ENCODE measurements at places on chromosomes 11 and 22.

GRCh38 chr11:130219148-130219547, 59.6 kb downstream of the ST14 start:
- no peak for DNase-seq

DNA sequence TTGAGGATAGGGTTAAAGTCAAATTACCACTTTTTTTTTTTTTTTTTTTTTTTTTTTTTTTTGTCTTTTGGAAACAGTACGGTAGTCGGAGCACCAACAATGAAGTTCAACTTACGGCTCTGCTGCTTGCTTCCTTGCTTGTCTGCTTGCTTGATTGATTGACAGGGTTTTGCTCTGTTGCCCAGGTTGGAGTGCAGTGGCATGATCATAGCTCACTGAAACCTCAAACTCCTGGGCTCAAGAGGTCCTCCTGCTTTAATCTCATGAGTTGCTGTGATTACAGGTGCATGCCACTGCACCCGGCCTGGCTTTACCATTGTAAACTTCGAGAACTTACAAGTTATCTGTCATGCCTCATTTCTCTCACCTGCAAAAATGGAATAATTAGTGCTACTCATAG, 5.8 kb downstream of the SGSM3 start:
- no peak for DNase-seq

DNA sequence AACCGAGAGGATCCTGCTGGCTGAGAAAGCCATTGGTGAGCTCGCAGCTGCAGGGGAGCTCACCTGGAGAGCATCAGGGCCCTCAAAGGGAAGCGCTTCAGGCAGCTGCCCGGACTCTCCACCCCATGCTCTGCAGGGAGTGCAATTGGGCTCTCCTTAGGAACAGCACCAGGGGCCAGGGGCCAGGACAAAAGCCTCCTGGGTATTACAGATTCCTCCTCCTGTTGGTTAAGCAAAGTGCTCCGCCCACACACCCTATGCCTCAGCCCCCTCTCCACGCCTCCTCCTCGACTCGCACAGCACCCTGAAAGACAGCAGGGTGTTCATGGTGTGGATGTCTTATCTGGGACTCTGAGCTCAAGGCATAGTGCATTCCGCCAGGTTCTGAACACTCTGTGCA, 139.9 kb downstream of the SHANK2 start:
- no peak for DNase-seq

GRCh38 chr22:50398831-50399648, 55.9 kb downstream of the PPP6R2 start:
- DNase-seq: no peak

- no peak for DNase-seq
Observed at GRCh38 chr11:68349461-68350249, 37.3 kb downstream of the LRP5 start.

DNA sequence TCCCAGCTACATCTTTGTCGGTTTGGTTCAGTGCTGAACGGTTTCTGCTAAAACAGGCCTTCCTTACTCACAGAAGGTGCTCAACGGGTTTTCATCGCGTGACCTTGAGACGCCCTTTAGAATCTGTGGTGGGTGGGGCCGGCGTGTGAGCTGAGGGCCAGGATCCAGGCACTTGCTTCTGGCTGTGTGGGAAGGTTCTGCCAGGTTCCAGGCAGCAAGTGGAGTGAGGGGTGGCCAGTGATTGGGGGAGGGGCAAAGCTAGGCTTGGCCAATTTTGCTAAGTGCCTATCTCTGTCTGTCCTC, 35.2 kb downstream of the KCNJ4 start:
- DNase-seq: no peak

- DNase-seq: no peak
Observed at GRCh38 chr11:114133548-114134329, 74.2 kb downstream of the ZBTB16 start.

- DNase-seq: no peak
Observed at GRCh38 chr22:18091478-18091877, 13.7 kb downstream of the PEX26 start.

Data from HEK293T (cell line).